ENCODE measurements at places on chromosomes 12 and 14.

DNA sequence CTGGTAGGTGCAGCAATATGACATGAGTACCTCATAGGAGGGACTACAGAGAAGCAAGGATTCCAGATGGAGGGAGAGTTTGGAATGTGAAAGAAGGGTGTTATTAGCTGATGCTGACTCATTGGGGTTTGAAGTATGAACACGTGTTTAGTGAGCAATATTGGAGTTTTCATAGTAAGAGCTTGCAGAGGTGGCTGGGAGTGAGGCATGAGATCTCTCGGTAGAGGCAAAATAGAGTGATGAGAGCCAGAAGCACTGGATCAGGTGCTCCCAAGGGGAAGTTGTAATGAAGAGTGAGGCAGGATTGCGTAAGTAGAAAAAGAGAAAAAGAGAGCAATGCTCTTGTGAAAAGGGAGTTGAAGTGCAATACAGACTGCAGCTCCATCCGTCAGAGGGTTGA lies 42.1 kb downstream of the MGST1 start:
- no peak for DNase-seq

DNA sequence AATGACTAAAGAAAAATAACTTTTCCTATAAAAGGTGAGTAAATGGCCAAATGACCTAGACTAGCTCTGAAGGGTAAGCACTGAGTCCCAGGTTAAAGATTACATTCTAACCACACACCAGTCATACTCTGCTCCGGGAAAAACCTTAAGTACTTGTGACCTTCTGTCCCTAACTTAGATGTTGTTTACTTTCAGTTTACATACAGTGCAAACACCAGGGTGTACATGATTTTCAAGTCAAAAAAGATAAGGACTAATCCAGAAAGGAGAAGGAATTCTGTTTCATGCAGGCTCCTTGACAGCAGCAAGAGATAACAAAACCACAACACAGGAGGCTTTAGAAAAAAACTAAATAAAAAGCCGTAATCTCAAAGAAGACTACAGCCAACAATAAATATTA lies 174.2 kb downstream of the PPM1H start:
- DNase-seq = no peak

- DNase-seq = no peak
Observed at GRCh38 chr14:67766035-67766680, 50.2 kb downstream of the ZFYVE26 start.

DNA sequence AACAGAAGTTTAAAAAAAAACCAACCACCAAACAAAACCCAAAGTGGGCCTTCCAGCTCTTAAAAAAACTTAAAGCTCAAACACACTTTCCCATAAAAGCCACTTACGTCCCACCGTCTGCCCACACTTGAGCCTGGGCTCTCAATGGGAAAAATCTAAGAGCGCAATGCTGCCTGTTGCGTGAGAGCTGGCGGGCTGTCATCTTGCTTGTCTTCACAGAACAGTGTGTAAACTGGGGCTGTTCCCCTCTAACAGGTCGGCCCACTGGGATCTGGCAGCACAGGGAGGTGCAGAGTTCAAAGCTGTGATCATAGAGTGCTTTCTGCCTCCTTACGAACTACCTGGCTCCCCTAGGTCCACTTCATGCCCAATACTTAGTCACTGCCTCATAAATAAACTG lies 80.0 kb downstream of the DICER1 start:
- no peak for DNase-seq

DNA sequence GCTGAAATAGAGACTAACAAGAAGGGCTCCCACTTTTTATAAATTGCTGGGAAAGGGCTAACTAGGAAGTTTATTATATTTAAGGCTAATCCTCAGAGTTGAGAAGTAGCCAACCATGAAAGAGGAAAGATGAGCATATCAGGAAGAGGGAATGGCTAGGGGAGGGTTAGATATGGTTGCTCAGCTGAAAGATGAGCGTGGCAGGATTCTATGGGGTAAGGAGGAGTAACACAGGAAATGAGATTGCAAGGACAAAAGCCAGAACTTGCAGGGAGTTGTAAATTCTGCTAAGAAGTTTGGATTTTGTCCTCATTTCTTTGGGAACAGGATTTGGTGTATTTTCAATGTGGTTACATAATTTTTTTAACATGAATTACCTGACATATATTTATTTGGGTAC lies 127.4 kb upstream of the ATP2B1 start:
- DNase-seq = no peak

GRCh38 chr12:130617219-130617618 lies 98.9 kb downstream of the RIMBP2 start:
- DNase-seq = no peak

DNA sequence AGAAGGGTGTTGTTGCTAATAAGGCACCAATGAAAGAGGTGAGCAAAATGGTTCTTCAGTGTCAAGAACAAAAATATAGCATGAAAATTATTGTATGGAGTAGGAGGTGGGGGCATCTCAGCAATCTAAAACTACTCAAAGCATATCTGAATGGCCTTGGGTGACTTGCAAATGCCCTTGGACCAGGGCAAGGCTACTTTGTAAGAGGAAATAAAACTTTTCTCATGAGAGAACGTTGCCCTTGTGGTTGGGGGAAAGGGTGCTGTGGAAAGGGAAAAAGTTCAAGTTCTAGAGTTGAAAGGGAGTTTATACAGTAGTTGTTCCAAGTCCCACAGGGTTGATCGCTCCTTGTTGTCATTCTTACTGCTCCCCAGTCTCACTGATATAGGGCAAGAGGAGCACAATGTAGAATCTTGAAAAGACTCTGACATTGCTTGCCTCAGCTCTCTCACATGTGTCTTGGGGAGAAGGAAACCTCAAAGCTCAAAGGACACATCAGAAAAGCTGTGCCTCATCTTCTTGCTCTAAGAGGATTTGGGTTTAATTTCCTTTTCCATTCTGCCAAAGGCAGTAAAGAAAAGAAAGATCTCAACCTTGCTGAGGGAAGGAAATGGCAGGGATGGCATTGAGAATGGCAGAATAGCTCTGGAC lies 270.5 kb downstream of the DUSP6 start:
- no peak for DNase-seq

DNA sequence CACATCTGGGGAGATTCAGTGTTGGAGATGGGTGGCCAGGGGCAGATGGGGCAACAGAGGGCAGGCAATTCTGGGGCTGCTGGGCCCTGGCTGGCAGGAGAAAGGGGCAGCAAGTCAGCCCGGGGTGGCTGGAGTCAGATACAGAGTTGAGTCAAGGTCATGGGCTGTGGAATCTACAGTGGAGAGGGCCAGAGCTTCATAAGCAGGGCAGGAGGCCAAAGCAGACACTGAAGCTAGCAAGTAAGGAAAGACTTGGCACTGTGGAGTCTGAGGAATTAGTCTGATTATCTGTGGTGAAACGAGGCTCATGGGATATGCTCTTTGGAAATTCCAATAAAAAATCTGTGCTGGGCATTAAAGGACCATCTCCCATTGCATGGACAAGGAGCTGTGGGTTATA lies 95.5 kb downstream of the TMX1 start:
- DNase-seq = no peak

- DNase-seq = no peak
Observed at GRCh38 chr12:123004287-123004686, 23.8 kb downstream of the ARL6IP4 start.

GRCh38 chr12:73947326-73948026 lies 590.2 kb upstream of the ATXN7L3B start:
- DNase-seq = no peak

DNA sequence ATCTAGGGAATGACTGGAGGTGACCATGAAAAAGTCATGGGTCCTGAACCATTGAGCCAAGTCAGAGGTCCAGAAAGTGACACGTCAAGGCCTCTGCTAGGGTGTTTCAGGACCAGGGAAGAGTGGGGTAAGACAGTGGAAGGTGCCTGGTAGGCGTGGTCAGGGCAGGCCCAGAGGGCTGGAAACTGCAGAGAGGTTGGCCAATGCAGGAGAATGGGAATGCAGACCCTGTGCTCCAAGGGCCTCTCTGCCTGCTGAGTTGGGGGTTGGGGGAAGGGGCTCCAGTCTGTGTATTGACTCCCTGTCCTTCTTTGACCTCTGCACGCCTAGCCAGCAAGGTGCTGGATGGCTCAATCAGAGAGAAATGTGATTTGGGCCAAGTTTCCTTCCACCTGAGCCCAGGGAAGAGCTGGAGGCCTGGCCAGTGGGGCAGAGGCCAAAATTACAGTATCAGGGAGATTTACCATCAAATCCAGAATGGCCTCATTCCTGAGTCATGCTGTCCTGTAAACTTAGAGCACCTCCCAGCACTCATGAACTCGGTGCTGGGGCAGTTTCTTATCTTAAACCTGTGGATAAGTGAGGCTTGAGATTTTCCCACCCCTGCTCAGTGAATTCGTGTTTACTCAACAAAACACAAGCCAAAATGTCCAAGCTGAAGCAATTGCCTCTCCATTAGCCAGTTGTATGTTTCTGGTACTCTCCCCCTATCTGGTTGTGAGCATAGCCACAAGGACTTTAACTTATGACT lies 24.4 kb downstream of the IRF2BPL start:
- DNase-seq = no peak

GRCh38 chr12:11158885-11159444 lies 12.0 kb upstream of the SMIM10L1 start:
- no peak for DNase-seq

GRCh38 chr12:6224550-6224949 lies 24.4 kb downstream of the CD9 start:
- DNase-seq = peak; percentile 79

GRCh38 chr12:117660896-117661295 lies 299.5 kb upstream of the NOS1 start:
- no peak for DNase-seq

- no peak for DNase-seq
Observed at GRCh38 chr14:73170686-73171085, 34.4 kb downstream of the PSEN1 start.

GRCh38 chr14:61555056-61555838 lies 140.1 kb upstream of the HIF1A start:
- DNase-seq = no peak

- no peak for DNase-seq
Observed at GRCh38 chr12:93317227-93317626, 60.5 kb upstream of the NUDT4 start.

GRCh38 chr12:114347861-114348260 lies 58.1 kb downstream of the TBX5 start:
- DNase-seq = no peak

GRCh38 chr14:59161561-59162175 lies 26.8 kb upstream of the DAAM1 start:
- DNase-seq = no peak

- DNase-seq = no peak
Observed at GRCh38 chr12:105462831-105463230, 132.3 kb downstream of the C12orf75 start.

DNA sequence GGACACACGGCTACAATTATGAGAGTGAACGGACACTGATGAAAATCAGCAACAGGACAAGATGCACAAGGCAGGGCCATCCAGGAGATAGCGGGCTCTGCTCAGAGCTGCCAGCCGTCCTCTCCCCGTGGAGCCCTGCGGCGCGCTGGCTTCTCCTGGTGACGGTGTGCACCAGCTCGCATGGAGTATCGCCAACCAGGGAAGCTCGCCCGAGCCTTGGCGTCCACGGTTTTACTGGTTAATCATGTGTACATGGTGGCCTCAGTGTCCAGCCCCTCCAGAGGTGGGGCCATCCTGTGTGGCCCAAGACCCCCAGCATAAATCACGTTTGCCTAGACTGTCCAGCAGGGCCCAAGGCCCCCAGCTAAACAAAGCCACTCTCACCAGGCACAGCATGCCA lies 31.2 kb upstream of the DYNC1H1 start:
- no peak for DNase-seq

DNA sequence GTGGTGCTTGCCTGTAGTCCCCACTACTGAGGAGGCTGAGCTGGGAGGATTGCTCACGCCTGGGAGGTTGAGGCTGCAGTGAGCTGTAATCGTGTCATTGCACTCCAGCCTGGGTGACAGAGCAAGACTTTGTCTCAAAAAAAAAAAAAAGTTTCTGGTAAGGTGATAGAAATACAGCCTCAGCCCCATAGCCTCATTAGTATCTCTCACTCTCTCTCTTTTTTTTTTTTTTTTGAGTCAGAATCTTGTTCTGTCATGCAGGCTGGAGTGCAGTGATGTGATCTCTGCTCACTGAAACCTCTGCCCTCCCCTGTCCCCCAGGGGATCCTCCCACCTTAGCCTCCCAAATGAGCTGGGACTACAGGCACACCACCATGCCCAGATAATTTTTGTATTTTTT lies 19.2 kb downstream of the MTHFD1 start:
- DNase-seq = no peak

DNA sequence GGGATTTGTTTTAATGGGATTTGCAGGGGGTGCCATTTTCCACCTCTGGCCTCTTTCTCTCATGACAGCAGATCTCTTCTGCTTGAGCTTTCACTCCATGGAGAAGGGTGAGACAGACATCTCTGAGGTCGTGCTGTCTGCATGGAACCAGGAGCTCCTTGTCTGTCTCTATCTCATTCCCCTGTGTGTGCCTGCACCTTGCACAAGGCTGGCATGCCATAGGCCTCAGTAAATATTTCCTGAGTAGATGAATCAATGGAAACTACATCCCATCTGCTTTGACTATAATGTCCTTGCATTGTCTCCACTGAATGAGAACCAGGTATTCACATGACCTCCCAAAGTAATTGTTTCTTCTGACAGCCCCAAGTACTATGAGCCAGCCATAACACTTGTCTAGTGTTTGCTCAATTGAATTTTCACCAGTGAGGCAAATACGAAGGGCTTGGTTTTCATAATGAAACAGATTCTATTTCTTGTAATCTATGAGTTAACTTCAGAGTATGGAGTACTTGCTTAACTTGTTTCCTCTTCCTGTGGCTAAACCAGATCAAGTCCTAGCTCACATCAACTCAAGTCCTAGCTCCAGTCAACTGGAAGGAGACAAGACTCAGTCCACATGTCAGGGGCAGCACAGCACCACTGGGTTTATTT lies 32.3 kb downstream of the KCNK13 start:
- DNase-seq = no peak

DNA sequence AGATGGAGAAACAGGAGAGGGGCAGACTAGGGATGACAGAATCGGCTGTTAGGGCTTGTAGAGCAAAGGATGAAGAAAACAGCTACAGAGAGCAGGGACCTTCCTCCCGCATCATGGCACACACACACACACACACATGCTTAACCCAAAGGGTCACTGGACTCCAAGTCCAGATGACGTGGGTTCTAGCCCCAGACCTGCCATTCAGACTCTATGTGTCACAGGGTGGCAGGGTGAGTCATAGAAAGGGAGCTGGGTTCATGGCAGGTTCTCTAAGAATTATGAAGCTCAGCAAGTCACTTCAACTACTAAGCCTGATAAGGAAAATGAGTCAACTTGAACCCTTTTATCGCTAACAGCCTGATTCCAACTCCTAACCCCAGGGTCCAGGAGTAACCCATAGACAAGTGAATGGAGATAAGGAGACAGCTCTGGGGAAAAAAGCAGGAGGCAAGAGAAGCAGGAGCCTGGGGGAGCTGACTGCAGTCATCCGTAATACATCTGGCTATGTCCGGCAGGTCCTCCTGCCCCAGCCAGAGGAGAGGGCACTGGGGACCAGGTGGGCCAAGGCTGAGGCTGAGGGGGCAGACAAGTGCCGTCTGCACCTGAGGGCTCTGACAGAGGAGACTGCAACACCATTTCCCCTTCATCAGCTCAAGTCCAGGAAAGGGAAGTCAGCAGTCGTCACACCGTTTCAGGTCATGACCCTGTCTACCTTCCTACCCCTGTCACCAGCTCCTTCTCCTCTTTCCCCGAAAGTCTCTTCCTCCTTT lies 3.6 kb upstream of the TNFRSF1A start:
- DNase-seq = no peak

GRCh38 chr12:4874671-4875070 lies 35.0 kb upstream of the KCNA1 start:
- DNase-seq = no peak

GRCh38 chr12:23049180-23049579 lies 424.2 kb downstream of the ETNK1 start:
- DNase-seq = no peak

- DNase-seq = no peak
Observed at GRCh38 chr12:6068227-6068626, 56.2 kb downstream of the VWF start.

Data from caudate nucleus (tissue), 63 donors.